Suppressor macrophage (primary cell): ENCODE measurements at places on chromosomes 5 and 9.

DNA sequence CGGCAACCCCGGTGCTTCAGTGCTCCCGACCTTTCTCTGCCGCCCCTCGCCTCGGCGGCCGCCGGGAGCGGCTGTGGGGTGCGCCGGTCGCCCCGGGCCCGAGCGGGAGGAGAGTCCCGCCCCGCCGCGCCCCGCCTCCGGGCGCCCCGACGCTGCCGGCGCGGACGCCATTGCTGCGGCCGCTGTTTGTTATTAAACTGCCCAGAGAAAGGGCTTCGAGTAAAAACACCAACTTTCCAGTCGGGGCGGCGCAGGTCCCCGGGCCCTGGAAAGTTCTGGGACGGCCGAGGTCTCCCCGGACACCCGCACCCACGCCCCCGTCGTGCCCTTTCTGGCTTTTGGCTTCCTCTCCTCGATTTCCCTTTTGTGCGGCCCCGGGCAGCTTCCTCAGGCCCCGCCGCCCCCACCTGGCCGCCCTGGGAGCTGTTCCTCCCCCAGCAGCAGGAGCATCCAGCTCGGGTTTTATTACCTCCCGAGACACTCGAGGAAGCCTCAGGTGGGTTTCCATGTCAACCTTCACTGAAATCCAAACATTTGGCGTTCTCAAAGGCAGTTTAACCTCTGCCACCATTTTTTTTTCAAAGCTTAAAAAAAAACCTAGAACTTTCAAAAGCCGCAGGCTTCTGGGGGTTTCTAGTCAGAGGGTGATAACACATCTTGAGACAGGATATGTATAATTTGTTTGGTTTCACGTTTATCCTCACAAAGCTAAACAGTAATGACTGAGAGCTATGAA is 334.4 kb downstream of the CWC27 start:
- peak; percentile 41 for DNase-seq

GRCh38 chr5:90169078-90169477 is 240.5 kb downstream of the CETN3 start:
- DNase-seq, result no peak

DNA sequence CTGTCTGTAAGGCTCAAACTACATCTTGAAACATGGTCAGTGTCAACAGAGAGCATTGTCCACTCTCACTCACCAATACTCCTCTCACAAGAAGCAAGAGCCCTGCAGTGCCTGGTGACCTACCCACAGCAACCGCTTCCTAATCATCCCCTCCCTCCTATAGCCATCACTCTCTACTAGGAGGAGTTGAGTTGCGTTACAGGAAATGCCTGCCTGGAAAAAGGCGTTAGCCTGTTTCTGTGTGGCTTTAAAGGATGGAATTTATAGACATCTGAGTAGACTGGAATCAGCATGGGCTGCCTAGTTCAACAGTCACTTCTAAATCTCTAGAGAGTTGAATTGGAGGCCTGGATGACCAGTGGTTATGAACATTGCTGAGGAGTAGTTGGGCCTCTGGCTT is 108.3 kb upstream of the FER start:
- no peak for DNase-seq

DNA sequence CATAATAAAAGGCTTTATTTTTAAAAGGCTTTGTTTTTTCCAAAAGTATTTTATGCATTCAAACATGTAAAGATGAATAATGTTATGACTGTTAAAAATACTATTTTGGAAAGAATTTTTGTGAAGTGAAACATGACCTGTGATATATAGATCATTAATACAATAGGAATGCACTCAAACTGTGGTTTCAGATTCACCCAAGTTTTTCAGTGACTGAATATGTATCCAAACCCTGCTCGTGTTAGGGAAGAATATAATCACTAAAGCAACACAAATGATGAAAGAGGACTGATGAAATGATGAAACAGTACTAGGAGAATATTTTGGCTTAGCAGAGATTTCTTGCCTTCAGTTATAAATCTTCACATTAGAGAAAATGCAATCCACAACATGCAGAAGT is 278.0 kb downstream of the ADAMTS6 start:
- no peak for DNase-seq

DNA sequence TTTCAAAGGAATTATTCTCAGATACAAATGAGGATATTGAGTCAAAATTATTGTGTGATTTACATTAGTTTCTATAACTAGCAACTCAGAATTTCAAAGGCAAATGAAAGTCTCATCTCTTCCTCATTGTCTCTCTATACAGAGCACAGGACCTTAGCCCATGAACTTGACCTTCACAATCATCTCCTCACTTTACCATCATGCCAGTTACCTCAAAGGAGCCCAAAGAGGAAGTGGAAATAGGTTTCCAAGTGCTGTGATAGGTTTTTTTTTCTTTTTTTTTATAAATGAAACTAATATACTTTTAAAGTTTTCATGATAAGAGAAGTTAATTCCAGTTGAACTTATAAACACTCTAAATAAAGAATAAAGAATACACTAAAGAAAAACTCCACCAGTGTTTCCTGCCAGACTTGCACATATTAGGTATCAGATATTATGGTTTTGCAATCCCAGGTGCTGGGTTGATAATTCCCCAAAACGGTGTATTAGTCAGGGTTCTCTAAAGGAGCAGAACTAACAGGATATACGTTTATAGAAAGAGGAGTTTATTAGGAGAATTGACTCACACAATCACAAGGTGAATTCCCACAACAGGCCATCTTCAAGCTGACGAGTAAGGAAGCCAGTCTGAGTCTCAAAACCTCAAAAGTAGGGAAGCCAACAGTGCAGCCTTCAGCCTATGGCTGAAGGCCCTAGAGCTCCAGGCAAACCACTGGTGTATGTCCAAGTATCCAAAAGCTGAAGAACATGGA is 50.1 kb upstream of the ADAMTS16 start:
- no peak for DNase-seq

DNA sequence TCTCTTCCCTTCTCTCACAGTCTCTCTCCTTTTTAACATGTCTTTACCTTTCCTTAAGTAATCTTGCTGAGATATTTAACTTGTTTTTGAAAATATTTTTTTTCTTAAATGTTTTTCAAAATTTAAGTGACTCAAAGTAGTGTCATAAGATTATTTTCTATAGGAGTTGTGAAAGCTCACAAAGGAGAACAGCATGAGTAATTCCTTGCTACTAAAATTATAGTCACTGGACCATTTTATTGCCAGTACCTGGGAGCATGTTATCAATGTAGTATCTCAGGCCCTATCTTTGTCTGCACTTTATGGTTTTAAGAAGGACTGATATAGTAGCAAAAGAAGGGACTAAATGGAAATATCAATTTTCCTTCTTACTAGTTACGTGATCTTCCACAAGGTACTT is 181.9 kb downstream of the TMEM232 start:
- no peak for DNase-seq

DNA sequence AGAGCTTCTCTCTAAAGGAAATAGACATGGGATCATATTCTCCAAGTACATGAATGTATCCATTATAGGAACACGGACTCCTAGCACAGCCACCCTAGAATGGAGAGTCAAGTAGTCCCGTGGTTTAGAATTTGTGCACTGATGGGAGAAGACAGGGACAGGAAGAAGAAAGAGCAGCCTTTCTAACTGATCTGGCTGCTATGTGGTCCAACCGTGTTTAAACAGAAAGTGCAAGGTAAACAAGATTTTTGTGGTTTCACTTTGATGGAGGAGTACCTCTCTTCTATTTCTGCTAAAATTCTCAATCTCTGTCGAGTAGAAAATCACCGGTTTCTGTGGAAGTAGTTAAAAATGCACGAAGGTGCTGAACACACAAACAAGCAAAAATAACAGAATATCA is 171.3 kb downstream of the ST8SIA4 start:
- DNase-seq, result peak; percentile 30

DNA sequence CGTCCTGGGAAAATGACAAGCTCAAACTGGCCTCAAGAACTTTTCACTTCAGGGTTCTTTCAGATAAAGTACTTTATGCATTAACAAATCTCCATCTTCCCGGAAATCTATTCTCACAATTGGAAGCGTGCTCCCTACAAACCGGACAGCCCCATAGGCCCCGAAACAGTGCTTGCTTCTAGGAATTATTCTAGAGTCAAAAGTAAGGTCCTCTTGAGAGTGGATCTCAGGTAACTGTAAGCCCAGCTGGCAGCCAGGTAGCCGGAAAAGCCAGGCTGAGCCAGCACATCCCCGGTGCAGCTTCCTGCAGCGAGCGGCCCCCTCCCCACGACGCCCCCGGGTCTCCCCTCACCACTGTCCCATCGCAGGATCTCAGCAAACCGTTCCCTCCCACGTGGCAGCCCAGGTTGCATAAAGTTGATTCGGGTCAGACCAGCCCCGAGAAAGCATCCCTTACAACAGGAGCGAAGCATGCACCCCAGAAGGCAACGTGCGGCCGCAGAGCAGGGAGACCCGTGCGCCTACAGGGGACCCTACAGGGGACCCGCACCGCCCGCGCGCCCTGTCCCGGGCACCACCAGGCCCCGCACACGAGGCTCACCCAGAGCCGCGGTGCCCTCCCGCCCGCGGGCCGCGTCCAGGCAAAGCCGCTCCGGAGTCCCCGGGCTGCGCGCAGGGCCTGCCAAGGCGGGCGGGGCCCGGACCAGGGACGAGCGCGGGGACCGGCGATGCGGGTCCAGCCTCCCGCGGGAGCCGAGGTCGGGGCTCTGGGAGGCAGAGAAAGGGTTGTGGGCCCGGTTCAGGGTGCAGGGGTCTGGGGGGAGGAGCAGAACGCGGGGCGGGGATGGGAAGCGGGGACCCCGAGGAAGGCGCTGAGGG is 920 bp downstream of the LPCAT1 start:
- peak; percentile 66 for DNase-seq

DNA sequence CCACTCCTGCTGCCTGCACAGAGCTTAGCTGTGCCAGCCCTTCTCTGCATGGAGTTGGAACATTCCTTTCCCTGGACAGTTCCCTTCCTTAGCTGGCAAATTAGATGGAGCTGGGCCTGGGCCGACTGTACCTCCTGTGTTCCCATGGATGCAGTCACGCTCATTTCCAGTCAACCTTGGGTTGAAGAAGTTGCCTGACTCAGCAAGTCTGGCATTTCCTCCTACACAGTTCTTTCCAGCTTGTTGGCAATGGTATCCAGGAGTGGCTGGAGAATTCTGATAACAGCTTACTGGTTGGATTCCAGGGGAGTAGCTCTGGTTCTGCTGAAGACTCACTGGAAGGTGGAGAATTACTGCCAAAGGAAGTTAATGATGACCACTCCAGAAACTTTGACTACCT is 9.2 kb upstream of the TAF1L start:
- no peak for DNase-seq
